ENCODE measurements at places on chromosomes 7 and 10.
A peak's percentile ranks its signal among the peaks of the same experiment; 100 is the strongest.

DNA sequence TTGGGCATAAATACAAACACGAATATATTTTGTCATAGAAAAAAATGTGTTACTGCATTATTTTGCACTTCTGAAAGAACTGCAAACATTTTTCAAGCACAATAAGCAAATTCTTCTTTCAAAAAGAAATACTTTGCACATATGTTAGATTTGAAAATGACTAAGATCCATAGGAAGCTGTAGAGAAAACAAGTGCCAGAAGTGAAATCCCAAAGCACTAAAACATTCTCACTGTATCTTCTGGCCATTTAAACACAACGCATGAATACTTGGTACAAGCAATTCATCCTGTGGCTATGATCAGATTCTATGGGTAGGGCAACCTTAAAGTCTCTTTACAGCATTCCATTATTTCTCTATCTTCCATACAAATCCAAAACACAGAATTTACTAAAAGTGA lies 225.4 kb upstream of the IMMP2L start:
- no peak for DNase-seq

DNA sequence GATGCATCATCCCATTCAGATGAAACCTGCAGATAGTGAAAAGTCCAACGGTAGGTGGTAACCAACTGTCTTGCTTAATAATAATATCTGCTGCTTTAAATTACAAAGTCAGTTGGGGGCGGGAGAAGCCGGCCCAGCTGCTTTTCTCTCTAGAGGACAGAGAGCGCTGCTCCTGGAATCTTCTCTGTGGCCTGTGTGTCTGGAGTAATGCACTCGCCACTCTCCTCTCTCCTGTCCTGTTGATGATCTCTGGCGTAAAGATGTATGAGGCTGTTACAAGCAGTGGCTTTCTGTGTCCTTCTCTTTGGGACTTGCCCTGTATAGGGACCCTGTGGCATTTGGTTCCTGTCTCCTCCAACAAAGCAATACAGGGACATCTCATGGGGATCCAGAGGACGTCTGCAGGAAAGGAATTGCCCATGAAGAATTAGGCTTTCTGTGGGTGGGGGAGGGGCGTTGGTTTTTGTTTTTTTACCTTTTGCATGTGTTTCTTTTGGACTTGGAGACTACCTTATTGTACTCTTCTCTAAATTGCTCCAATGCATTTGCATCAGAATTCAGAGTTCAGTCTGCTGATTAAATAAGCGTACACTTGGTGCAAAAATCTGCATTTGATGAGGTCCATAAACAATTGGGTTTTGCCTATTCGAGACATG lies 231.6 kb downstream of the CELF2 start:
- no peak for DNase-seq

DNA sequence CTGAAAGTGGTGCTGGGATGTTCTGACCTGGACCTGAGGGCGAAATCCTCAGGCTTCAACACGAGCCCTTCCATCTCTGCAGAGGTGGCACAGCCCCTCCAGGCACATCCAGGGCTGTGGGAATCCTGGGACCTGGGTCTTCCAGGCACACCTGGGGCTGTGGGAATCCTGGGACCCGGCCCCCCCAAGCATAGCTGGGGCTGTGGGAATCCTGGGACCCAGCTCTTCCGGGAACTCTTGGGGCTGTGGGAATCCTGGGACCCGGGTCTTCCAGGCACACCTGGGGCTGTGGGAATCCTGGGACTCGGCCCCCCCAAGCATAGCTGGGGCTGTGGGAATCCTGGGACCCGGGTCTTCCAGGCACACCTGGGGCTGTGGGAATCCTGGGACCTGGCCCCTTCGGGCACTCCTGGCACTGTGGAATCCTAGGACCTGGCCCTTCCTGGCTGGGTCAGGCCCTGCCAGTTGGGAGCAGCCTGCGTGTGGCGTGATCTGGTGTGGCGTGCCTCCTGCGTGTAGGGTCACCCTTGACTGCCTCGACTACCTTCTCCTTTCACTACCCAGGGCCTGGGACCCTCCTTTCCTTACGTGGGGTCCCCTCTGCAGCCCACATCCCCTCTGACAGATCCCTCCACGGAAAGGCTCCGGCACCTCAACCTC lies 124.0 kb downstream of the WDR37 start:
- no peak for DNase-seq

DNA sequence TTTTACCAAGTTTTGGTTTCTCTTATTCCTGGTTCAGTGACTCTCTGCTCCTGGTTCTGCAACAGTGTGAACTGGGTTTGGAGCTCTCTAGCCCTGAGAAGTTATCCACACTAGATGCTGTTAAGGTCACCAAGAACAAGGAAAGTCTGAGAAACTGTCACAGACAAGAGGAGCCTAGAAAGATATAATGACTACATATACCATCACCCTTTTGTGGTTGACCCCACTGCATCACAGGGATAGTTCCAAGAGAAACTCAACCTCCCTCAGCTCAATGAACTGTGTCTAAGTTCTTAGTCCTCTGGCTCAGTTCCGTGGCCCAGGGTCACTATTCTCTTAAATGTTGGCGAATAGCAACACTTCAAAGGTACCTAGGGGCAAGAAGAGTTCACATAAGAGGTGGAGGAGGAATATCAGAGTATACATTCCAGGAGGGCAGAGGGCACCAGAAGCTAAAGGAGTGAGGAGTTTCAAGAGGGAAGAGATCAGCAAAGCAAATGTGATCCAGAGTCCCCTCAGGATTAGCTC lies 171.5 kb downstream of the BUB3 start:
- no peak for DNase-seq

- DNase-seq = no peak
Measured at GRCh38 chr10:98924526-98924925, 311.1 kb downstream of the HPSE2 start.

DNA sequence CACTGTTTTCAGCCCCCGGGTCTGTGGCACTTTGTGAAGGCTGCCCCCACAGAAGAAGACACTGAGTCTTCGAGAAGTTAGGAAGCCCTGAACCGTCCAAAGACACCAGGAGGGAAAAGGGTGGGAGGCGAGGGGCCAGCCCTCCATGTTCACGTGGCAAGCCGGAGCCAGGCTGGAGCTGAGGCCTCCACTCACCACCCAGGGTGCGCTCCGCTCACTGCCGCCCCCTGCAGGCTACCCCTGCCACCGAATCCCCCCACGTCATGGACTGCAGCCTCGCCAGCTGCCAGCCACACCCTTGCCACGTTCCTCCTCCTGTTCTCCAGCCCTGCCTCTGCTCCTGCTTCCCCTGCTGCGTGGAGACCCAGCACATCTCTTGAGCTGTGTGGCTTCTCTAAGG lies 59.0 kb upstream of the EN2 start:
- no peak for DNase-seq

- DNase-seq = no peak
Measured at GRCh38 chr7:158372400-158373342, 215.0 kb downstream of the PTPRN2 start.

- DNase-seq = no peak
Measured at GRCh38 chr7:74033372-74034311, 5.7 kb downstream of the ELN start.

- no peak for DNase-seq
Measured at GRCh38 chr10:34449836-34450235, 365.3 kb downstream of the PARD3 start.

DNA sequence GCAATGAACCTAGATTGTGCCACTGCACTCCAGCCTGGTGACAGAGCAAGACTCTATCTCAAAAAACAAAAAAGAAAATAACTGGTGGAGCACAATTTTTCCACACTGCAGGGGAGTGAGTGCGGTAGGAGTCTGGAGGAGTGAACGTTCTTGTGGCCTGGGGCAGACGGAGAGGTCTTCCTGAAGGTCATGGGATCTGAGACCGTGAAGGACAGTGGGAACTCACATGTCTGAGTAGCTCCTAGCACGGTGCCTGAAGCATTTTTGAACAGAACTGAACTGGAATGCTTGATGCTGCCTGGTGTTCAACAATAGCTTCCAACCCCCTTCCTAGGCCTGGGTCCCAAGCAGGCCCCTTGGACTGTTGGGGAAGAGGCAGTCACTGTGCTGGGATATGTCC lies 84.3 kb upstream of the PODXL start:
- no peak for DNase-seq

DNA sequence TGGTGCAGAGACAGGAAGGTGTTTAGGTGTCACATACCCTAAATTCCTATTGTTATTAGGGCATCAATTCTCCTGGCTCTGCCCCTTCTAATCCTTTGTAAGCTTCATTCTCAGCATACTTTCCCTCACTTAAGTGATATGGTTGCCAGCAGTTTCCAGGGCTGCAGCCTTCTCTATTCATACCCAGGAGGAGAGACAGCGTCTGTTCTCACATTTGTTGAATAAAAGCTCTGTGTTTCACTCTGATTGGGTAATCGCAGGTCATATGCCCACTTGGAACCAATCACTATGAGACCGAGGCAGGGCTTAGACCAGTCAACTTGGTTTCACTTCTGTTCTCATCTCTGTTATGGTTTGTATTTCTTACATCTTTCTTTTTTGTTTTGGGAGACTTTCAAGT lies 109.6 kb upstream of the MTPN start:
- peak; percentile 67 for DNase-seq

- DNase-seq = no peak
Measured at GRCh38 chr10:69516796-69517195, 56.4 kb downstream of the NEUROG3 start.

GRCh38 chr10:33249659-33250345 lies 84.7 kb downstream of the NRP1 start:
- no peak for DNase-seq

DNA sequence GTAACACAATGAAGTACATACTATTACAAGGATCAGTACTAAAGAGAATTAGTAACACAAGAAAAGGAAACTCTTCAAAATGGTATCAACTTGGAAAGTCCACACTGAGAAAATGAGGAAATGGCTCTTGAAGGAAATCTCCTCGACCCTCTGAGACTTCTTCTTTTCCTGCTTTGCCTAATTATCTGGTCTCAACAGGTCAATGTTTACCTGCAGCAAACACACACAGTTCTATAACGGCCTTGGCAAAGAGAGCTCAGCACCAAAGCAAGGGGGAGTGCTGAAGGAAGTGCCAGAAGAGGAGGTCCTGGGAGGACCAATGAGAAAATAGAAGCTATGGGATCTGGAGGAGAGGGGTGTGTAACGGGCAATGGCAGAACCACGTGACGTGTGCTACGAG lies 21.9 kb downstream of the CHCHD3 start:
- no peak for DNase-seq

DNA sequence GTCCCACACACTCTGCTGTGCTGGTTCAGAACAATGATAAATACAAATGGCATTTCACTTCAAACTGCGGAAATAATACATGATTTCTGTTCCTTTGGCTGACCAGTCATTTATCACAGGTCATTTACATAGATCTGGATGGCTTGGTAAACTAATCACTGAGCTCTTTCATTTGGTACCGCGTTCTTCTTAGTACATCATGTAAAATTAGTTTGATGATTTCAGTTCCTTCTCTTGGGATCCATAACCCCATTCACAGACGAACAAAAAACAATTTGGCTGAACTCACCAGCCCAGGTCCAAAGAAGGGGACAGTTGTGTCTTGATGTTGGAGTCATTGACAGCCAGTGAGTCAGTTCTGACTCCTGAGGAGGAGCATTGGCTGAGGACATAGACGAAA lies 689.8 kb downstream of the INHBA start:
- DNase-seq = no peak

DNA sequence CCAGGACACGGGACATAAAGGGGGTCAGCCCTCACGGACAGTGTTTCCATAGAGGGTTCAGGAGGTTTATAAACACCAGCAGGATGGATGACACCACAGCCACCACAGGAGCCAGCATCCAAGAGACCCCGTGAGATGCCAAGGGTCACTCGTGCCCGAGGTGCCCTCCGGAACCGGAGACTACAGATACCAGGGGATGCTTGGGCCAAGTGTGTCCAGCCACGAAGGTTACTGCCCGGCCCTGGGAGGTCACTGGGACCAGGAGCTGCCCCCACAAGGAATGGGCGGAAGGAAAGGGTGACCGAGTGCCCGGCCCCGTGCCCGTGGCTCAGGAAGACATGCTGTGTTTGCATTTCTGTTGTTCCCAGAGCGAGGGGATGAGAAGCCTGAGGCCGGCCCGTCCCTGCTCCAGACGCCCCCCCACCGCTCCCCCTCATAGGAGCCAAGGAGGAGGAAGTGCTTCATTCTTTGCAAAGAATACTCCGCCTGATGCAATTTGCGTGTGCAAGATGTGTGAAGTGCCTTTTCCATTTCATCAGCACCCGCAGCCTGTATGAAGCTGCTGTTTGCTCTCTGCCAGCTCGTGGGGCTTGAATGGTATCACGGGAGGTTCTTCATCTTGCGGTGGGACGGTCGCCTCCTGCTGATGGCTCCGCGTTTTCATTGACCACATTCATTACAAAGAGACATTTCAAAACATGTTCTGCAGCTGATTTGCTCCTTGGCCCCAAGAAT lies 176.4 kb downstream of the ELFN1 start:
- DNase-seq = no peak

GRCh38 chr10:70590655-70591416 lies 11.7 kb downstream of the PRF1 start:
- DNase-seq = no peak

DNA sequence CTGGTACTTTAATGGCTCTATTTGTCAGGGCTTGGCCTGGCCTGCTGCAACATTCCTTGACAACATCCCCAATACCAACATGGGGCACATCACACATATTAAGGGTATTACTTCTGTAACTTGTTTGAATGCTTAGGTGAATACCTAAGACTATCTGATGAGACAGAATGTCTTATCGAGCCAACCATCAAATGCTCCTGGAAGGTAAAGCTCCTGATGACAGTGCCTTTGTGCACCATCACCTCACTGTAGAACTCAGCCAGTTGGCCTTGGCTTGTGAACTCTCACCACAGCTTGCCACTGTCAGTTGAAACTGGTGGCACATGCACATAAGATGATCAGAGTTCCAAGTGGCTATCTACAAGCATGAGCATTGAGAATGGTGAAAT lies 3.7 kb upstream of the MYO1G start:
- DNase-seq = no peak

GRCh38 chr7:114944745-114945625 lies 23.1 kb downstream of the MDFIC start:
- DNase-seq = peak; percentile 57

- no peak for DNase-seq
Measured at GRCh38 chr10:22489975-22490374, 144.7 kb downstream of the SPAG6 start.

DNA sequence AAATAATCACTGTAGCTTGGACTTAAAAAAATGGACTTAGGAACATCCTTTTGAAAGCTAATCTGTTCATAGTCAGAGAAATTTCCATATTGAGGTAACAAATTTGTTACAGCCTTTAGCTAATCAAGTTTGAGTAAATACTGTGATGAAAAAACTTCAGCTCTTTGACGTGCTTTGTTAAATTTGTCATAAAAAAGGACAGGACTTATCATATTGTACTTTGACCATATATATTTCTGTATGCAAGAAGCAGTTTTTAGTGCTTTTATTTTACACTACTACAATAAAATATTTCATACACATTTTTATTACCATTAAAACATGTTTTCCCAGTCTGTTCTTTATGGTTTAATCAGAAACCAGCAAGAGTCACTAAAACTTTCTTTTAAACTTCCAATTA lies 14.5 kb upstream of the CYCS start:
- no peak for DNase-seq

- no peak for DNase-seq
Measured at GRCh38 chr7:115822380-115822779, 208.2 kb downstream of the TFEC start.

- no peak for DNase-seq
Measured at GRCh38 chr10:69957886-69958555, 94.6 kb upstream of the MACROH2A2 start.

All from AG04449 (cell line).